Right kidney (tissue), 9 donors: ENCODE measurements at places on chromosomes 16 and 17.

- DNase-seq: no peak
These were observed 243.3 kb upstream of the PSMD7 start for GRCh38 chr16:74053312-74053711.

DNA sequence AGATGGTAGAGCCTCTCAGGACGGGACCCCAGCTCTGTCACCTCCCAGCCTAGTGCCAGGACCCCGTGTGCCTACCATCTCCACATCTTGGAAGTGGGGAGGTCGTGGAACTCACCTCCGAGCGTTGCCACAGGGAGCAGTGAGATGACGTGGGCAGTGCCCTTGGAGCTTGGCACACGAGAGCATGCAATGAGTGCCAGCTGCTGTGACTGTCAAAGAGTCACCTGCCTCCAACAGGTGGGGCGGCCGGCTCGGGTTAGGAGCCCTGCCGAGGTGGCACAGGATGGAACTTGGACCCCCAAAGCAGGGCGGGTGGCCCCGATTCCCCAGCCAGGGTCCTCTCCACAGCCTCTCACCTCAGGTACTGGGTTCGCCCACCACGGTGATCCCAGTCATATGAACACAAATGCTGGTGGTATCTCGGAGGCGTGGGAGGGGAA lies 5.5 kb downstream of the VPS4A start:
- DNase-seq: no peak

GRCh38 chr17:44941712-44942331 lies 5.8 kb downstream of the KIF18B start:
- DNase-seq: no peak

- DNase-seq: no peak
These were observed 83.8 kb upstream of the HNF1B start for GRCh38 chr17:37828651-37829124.

DNA sequence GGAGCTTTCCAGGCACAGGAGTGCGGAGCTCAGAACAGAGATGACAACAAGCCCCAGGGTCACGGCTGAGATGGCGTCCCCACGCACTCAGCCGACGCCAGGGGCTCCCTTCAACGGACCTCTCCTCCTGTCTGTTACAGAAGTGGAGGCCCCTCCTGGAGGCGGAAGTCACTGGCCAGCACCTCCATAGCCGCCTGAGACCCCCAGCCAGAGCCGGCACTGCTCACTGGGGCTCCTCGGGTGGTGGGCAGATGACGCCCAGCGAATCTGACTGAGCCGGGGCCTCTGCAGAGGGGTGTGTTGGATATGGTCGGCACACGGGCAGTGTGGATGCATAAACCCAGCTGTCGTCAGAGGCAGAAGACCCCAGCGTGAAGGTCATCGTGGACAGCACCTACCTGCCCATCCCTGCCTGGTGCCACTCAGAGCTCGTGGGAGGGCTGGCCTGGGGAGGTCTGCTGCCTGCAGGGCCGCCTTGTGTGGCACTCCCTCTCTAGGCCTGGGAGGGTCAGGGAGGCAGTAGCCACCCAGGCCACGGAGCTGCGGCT lies 20.0 kb downstream of the NDUFAF8 start:
- peak; percentile 17 for DNase-seq

DNA sequence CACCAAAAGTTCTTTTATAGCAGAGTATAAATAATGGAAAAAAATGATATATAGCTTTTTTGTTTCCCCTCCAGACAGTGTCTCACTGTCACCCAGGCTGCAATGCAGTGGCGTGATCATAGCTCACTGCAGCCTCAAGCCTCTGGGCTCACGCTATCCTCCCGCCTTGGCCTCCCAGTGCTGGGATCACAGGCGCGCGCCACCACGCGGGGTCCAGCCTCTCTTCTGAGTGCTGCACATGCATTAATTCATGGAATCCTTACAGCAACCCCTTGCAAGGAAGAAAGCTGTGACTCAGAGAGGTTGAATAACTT lies 18.0 kb upstream of the ZNF629 start:
- no peak for DNase-seq

- DNase-seq: no peak
These were observed 9.4 kb downstream of the KRT33A start for GRCh38 chr17:41340934-41341861.

DNA sequence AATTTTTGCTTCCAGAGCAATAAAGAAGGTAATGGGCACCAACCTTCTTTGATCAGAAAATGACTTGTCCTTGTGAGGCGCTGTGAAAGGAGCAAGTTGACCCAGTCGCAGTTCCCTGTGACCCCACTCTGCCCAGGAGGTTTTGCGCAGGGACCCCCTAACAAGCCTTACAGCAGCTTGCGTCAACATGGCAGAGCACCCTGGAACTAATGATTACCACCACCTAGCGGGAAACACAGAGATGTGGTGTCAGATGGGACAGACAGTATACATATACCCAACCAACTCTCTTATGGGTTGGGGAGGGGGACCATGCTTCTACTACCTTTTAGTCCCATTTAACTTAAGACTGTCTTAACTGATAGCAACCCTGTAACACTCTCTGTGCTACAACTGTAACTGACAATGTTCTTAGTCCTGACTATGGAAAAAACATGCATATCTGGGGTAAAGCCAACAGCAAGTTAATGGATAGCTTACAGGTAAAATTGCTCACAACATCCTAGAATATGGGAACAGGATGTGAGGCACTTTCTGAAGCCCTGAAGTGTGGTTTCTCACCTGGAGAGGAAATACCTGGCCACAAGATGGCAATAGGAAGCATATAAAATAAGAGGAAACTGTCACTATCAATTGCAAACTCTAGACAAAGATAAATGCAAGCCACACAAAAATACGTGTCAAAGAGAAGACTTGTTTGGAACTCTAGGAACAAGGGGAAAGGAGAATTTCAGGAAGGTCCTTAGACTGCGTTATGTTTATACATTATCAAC lies 3.0 kb downstream of the KARS1 start:
- no peak for DNase-seq

DNA sequence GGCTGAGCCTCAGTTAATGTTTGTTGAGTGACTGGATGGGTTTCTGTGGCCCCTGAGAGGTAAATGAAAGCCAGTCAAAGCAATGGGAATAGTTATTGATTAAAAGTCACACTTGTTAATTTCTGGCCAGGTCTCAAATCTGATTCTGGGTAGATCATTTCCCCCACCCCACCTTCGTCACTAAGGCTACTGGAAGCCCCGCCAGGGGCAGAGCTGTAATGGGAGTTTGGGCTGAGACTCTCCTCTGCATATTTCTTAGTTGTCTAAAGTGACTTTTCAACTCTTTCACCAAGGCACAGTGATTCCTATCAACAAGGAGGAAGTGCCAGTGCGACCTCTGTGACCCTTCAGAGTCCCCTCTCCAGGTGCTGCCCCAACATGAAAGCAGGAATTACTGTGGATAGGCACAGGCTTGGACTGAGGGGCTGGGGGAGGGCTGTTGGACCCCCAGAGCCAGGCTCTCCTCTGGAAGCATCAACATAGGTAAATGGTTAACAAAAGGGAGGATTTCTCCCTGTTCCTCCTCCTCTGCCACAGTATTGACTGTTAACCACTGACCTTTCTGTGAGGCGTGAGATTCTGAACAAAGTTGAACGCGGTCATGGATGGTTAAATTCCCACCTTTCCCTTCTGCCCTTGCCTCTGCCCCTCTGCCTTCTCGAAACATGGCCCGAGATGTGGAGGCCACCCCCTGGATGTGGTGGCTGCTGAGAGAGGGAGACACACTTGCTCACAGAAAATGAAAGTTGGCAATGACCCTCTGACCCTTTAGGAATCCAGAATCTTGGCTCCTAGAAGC lies 20.8 kb upstream of the TBX2 start:
- DNase-seq: no peak

- no peak for DNase-seq
These were observed 10.8 kb downstream of the ARL2BP start for GRCh38 chr16:57255686-57256415.

GRCh38 chr16:1543085-1543896 lies 9.8 kb downstream of the TMEM204 start:
- DNase-seq: peak; percentile 28

DNA sequence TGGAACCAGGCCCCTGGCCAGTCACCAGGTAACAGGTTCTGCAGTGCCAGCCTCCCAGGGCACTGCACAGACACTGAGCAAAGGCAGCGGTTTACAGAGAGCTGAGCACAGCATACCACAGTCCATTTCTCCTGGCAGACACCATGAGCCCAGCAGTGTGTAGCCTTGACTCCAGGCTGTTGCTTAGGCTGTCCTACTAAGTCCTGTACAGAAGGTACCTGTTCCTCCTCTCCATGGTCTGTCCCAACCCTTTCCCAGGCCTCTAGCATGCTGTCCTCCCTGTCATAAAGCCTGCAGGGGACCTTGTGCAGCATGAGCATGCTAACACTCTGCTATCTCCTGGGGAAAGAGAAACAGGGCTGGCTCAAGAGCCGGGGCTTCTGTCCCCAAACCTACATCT lies 20.0 kb downstream of the ATP6V0D1 start:
- no peak for DNase-seq

- DNase-seq: no peak
These were observed at the start of gene CACNA1H for GRCh38 chr16:1152651-1153259. Gene CACNA1H, plus strand, starts transcription at chr16:1153106. Its CDS starts 632 bp downstream, at chr16:1153738.

- no peak for DNase-seq
These were observed 2.1 kb downstream of the MC1R start for GRCh38 chr16:89920723-89921122.

GRCh38 chr17:59521465-59522126 lies 43.8 kb upstream of the DHX40 start:
- peak; percentile 44 for DNase-seq

GRCh38 chr16:73020409-73020884 lies 27.5 kb downstream of the ZFHX3 start:
- DNase-seq: no peak

DNA sequence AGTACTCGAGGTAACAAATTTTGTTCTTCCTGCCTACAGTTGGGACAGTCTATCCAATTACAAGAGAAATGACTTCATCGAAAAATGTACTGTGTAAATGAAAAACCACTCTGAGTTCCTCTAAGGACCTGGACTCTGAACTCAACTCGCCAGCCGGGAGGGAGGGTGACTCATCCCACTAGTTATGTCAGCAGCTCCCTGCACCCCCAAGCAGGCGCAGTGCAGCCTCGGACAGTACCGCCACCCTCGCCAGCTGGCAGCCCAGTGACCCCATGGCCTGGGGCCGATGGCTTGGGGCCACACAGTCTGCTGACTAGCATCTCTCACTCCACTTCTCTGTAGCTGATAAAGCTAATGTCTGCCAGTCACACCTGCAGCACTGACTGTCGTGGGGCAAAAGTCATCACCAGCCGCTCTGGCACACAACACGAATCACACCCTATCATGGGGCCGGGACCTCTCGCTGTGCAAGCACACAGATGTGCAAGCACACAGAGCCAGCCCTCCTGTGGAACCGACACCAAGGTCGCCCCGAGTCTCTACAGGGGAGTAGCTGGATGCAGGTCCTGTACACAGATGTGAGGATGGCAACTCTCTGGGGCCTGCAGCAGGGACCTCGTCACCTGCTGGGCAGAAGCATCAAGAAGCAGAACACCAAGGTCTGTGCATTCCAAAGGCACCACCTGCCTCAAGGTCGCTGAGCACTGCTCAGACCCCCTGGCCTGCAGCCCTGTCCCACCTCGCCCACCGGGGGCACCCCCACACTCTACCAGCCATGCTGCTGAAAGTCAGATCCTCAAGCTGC lies 5.7 kb downstream of the CSNK1D start:
- DNase-seq: no peak
